Cerebellar nuclear complex (tissue), 1 donor: ENCODE measurements at places on chromosomes 4 and X.

- DNase-seq, result no peak
Observed at GRCh38 chr4:11409632-11410031, 19.1 kb downstream of the HS3ST1 start.

DNA sequence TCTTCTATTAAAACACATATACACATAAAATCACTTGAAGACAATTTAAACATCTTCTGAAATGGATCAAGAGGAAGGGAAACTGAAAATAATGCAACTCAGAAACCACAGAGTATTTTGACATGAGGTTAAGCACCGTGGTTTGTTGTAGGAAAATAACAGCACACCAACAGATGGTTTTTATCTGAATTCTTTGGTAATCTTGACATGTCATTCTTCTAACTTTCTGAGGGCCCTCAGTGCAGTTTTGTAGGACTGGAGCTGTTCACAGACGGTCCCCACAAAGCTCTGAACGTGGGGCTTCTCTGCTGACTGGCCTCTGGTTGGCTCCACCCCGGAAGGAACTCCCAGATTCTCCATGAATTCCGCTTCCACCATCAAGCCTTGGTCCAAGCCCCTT is 16.0 kb upstream of the TLR8 start:
- no peak for DNase-seq

- DNase-seq, result no peak
Observed at GRCh38 chr4:91961504-91961903, 342.3 kb upstream of the GRID2 start.

DNA sequence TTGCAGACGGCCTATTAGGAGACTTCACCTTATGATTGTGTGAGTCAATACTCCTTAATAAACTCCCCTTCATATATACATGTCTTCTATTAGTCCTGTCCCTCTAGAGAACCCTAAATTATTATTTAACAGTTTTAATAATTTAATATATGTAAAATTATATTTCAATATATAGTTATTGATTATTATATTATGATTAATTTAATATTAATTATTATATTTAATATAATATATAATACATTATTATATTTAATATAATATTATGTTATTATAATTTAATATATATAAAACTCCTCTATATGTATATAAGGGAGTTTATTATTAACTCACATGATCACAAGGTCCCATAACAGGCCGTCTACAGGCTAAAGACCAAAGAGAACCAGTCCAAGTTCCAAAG is 533.2 kb downstream of the ARAP2 start:
- DNase-seq, result no peak

DNA sequence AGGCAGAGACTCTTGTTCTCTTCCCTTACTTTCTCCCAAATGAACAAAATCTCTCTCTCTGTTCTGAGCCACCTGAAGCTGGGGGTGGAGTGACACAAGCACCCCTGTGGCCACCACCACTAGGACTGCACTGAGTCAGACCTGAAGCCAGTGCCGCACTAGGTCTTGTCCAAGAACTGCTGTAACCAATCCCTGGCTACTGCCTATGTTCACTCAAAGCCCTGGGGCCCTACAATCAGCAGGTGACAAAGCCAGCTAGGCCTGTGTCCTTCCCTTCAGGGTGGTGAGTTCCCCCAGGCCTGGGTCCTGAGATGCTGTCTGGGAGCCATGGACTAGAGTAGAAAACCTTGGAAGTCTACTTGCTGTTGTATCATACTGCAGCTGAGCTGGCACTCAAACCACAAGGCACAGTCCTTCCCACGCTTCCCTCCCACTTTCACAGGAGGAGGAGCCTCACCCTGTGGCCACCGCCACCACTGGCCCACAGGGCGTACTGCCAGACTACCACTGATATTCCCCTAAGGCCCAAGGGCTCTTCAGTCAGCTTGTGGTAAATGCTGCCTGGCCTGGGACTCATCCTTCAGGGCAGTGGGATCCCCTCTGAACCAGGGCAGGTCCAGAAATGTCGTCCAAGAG is 119.1 kb downstream of the RTL9 start:
- no peak for DNase-seq

GRCh38 chr4:17492058-17492741 is 19.7 kb downstream of the QDPR start:
- DNase-seq, result no peak

- DNase-seq, result no peak
Observed at GRCh38 chr4:60897415-60897814, 302.7 kb upstream of the ADGRL3 start.

GRCh38 chr4:75886104-75886503 is 16.1 kb downstream of the PPEF2 start:
- no peak for DNase-seq

DNA sequence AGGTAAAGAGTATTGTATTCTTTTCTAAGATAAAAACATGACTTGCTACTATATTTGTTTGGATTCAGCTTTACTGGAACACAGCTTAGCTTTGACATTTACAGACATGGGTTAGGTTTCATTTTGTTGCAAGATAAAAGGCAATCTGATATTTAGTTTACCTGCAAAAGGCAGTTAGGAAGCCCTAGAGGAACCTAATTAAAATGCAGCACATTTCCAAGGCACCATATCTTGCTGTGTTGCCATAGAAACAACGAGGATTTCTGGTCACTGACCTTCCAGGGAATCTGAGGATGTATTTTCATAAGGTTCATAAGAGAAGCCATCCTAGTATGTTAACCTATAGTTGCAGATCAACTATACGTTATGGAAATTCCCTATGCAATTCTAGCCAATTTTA is 116.0 kb downstream of the SNCA start:
- DNase-seq, result no peak

DNA sequence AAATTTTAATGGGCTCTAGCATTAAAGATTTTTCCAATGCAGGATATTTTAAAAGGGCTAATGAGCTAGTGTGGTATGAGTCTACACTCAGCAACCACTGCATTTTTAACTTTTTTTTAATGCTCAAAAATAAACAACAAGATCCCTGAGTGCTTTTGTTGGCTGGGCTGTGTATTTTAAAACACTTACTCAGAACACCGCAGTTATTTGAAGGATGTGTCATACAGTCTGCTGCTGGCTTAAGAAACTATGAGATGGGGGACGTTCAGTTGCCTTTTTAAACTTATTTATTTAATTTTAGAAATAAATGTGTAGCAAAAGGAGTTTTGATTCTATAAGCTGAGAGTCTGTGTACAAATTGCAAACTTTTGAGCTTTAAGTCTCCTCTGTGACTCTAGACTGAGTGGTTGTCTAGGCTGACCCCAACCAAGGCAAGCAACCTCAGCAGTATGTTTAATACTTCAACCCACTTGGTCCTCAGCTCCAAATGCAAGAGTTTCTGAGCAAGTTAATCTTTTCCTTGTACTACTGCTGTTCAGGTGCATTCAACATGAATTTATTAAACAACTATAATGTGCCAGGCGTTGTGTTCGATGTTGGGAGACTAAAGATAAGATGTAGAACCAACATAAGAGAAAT is 278.6 kb upstream of the DIPK2B start:
- DNase-seq, result no peak

DNA sequence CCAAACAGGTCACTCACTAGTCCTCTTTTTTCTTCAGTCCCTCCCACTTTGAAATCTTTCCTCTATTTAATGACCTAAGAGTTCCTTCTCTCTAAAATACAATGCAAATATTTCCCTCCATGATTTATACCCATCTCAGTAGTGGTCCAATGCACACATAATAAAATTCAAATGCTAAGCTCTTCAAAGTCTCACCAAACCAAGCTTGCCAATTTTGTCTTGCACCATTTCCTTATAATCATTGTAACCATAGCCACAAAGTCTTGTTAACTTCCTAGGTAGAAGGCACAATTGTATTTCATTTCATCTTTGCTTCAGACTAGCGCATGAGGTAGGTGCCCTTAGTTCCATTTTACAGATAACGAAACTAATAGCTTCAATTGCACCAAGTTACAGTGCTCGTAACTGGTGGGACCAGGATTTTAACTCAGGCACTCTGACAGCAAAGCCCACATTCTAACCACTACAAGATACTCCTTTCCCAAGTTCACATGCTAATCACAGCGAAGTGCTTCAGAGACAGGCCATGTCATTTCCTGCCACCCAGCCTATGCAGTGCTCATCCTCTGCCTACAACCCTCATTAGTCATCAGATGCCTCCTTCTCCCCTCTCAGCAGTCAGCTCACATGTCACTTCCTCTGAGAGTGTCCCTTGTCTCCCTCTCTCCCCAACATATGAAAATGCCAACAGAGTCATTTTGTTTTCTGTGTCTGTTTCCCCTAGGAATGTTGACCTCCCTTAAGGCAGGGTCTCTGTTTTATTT is 66.9 kb upstream of the PPARGC1A start:
- no peak for DNase-seq

DNA sequence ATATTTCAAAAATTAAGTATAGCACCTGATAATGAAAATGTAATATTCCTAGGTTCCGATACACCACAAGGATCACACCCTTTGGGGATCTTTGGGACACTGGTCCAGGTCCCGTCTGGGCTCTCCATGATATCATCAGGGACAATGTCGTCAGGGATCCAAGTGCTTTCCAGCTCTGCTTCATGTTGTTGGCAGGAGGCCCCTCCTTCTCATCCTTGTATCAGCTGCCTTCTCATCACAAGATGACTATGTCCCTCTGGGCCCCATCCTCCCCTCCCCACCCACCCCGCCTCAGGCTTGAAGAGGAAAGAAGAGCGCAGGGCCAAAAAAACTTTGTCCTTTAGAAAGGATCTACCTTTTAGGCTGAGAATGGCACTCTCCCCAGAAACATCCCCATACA is 128.3 kb upstream of the KLF3 start:
- no peak for DNase-seq

- DNase-seq, result no peak
Observed at GRCh38 chr4:26807330-26807729, 53.3 kb upstream of the STIM2 start.

DNA sequence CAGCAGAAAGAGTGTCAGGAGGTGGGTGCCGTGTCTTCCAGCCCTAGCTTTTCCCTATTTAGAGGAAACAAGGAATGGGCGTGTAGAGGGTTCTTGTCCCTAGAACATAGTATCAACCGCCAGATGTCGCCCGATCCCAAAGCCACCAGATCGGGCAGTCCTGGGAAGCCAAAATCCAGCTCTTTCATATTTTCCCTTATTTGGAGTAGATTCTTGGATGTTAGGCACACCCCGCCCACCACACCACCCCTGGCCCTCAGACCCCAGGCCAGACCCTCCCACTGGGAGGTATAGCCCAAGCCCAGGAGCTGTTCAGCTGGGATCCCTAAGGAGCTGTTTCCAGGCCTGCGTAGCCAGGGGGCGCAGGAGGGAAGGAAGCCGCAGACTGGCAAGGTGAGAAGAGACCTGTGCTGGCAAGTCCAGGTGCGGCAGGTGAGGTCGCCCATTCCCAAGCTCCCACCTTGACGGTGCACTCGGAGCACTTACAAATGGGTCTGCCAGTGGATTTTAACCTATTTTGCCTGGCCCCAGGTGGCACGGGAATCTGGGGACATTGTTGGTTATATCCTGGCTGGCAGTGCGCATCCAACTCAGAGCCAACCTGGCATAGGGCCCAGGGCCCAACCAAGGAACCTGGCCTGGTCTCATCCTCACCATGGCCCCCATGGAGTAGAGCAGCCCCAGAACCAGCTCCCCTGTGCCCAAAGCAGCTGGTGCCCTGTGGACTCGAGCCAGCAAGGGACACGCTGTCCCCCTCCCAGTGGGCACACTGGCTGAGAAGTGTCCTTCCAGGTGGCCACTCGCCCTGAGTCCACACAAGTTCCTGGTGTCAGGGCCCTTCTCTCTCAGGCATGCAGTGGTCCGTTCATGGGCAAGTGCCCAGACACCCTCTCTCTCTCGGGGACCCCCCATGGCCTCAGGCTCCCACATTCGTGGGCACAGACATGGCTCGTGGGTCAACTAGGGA is 811 bp downstream of the FLNA start:
- peak; percentile 11 for DNase-seq

- no peak for DNase-seq
Observed at GRCh38 chr4:24770032-24770584, 25.3 kb upstream of the SOD3 start.

DNA sequence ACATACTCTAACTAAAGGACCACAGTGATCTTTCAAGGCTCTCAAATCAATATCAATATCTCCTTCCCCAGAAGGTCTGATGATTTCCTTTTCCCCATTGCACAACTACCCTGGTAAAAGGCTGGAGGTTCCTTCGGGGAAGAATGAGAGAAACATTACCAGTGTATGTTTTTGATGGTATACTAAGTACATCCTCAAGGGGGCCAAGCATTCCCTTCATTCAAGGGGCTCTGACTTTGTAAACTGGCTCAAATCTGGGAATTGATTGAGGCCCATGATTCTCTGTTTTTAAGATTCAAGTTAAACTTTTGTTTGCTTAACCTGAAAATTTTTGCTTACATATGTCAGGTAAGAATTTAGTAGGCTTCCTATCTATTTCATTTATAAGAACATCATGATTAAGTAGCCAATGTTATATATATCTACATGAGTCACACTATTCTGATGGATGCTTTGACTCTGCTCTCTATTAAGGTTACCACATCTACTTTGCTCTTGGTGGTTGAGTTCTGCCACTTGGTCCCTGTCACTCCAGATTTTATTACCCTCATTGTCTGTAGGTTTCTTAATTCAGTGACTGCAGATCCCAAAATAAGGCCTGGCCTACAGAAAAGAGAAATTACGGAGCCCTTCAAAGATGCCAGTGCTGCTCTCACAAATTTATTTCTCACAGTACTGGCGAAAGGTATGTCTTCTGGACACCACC is 16.4 kb upstream of the GUCY1B1 start:
- no peak for DNase-seq

- no peak for DNase-seq
Observed at GRCh38 chr4:94458682-94459081, 6.9 kb downstream of the PDLIM5 start.

GRCh38 chr4:3479358-3480101 is 16.4 kb downstream of the DOK7 start:
- no peak for DNase-seq

- no peak for DNase-seq
Observed at GRCh38 chr4:164904336-164904735, 27.4 kb downstream of the APELA start.

DNA sequence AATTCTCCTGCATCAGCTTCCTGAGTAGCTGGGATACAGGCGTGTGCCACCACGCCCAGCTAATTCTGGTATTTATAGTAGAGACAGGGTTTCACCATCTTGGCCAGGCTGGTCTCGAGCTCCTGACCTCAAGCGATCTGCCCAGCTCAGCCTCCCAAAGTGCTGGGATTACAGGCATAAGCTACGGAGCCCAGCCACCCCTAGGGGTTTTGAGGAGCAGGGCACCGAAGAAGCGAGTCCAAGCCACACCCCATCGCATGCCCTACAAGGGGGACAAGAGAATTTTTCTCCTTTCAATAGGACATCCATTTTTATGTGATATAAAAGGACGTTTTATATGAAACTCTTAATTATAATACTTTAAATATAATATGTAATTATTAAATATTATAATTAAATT is 13.9 kb upstream of the KLF3 start:
- no peak for DNase-seq

GRCh38 chrX:153882086-153882498 is 3.9 kb downstream of the L1CAM start:
- DNase-seq, result no peak

GRCh38 chr4:154489558-154490233 is 1.9 kb downstream of the DCHS2 start:
- DNase-seq, result no peak

- no peak for DNase-seq
Observed at GRCh38 chr4:41360921-41361793, 104.4 kb downstream of the UCHL1 start.

GRCh38 chrX:92270936-92271855 is 492.0 kb downstream of the PCDH11X start:
- no peak for DNase-seq
